ENCODE measurements at places on chromosomes 3 and 15.

DNA sequence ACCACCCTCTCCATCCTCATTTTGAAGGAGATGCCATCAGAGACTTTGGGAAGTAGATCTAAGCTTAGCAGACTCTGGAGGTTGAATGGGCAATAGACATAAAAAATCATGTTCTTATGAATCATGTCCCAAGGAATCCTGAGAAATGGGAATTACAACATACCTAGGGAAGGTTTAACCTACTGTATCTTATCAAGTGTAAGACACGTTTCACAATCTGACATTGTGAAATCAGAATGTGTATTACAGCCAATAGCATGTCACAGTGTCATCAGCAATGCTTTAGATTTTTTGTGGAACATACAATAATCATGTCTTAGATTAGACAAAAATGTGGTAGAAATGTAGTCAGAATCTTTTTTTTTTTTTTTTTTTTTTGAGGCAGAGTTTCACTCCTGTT lies 332.4 kb upstream of the TLE3 start:
- peak; percentile 22 for DNase-seq

DNA sequence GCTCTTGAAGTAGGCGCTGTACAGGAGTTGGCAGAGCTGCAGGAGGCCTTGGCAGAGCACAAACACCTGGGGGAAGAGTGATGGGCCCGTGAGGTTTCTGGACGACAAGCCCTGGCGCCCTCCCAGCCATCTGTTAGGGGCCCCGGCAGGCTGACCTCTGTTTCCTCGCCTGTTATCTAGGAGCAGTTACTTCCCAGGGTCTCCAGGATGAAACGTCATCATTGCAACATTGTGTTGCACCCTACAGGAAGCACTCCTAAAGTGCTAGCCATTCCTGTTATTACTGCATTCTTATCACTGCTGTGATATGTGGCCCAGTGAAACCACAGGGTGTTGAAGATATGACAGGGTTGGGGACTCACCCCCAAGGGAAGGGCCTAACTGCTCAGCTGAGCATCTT lies 50.2 kb downstream of the SLCO2A1 start:
- no peak for DNase-seq

DNA sequence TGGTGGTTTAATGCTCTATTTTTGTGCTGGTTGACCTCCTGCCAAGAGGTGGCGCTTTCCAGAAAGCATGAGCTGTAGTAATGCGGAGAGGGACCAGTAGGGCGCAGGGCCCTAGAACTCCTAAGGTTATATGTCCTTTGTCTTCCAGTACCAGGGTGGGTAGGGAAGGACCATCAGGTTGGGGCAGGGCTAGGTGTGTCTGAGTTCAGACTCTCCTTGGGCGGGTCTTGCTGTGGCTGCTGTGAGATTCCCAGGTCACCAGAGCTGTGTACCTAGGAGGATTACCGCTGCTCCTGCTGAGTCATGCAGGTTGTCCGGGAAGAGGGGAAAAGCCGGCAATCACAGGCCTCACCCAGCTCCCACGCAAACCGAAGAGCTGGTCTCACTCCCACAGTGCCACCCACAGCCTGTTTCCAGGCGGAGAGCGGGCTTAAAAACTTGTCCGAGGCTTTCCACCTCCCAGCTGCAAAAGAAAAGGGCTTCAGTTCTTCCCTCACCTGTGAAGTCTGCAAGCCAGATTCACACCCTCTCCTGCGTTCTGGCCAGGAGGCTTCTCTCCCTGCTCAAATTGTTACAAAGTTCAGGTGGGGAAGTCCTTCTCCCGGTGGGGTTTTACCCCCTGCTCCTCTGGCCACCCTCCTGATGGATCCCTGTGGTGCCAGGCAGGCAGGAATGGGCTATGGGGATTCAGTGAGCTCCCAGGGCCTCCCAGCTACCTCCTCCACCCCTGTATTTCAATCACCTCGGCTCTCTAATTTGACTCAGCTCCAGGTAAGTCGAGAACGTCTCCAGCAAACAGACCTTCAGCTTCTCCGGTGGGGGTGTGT lies 37.7 kb upstream of the BCHE start:
- DNase-seq: no peak

GRCh38 chr3:70919091-70919490 lies 606.7 kb upstream of the MDFIC2 start:
- DNase-seq: no peak

DNA sequence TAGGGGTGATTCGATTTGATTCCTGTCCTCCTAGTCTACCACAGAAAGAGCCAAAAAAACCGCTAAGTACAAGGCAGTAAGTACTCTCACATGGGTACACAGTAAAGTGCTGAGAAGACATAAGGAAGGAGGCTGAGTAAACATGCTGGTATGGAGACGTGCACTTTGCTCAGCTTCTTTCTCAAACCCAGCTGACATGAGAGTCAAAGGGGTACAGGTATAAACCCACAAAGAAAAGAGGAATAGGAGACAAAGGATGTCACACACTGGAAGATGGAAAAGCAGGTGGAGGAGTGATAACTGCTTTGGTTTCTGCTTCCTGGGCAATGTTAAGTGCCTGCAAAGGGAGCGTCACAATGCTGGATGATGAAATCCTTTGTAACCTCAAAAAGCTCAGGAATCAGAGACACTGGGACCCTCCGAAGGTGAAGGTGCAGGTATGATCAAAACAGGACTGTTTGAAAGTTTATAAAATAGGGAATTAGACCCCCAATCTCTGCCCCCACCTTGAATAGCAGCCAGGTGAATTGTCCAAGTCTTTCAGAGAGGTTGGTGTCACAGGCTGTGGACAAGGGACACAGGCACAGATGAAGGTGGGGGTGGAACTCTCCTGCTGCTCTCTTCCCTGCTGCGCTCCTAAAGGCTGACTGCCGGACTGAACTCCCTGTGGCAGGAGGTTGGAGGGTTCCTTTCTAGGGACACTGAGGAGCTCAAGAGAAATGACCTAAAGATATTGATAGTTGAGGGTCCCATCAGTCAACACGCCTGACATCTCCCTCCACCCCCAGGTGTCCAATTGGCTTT lies 101.8 kb downstream of the RAB11A start:
- DNase-seq: no peak

GRCh38 chr3:182989566-182989965 lies 9.2 kb upstream of the DCUN1D1 start:
- DNase-seq: no peak

DNA sequence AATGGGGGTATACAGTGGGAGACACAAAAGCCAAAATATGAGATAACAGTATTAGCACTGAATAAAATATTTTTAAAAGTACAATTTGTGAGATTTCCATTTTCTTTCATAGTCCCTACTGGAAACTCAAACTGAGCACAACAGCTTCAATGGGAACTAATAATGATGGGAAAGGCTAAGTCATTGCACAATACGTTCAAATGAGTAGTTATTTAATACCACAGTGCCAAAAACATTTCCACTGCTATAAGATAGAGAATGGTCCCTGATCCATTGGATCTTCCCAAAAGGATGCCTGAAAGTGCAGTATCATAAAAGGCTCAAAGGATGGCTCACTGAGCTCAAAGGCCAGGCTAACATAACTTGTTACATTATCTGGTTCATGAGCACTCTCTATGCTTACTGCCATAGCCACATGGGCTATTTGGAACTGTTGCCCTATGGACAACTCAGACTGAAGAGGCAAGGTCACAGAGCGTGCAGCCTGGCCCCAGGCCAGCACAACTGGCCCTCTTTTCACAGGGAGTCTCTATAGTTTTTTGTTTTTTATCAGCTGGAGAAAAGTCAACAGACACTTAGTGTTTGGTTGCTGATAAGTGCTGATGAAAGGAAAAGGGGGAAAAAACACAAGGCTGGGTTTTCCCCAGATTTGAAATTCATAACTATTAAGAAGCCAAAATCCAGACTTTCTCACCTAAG lies 54.1 kb upstream of the PPIB start:
- DNase-seq: no peak

DNA sequence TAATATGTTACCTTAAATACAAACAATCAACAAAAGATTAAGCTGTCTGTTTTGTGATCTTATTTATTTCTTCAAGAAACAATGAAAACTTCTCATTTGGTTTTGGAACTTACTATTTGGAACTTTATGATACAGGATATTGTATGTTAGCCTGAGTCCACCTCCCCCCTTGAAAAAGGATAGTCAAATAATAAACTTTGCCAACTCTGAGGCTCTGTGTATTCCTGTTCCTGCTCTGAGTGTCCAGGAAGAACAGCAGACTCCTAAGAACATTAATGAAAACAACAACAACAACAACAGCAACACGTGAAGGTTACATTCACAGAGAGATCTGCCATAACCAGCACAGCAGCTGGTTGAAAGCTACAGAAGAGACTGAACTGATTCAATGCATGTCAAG lies 108.1 kb upstream of the AADACL2 start:
- DNase-seq: no peak

DNA sequence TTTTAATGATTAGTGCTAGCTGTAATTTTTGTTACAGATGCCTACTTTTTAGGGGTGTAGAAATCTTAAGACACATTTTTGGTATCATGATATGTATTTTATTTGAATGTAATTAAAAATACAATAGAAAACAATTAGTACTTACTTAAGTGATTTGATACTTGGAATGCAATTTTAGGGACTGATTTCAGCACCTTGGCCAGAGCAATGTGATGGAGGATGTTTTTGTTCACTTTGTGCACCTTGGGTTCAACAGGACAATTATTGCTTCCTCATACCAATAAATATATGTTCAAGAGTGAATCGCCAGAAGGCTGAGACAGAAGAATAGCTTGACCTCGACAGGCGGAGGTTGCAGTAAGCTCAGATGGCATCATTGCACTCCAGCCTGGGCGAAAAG lies 22.3 kb downstream of the GMNC start:
- DNase-seq: no peak

DNA sequence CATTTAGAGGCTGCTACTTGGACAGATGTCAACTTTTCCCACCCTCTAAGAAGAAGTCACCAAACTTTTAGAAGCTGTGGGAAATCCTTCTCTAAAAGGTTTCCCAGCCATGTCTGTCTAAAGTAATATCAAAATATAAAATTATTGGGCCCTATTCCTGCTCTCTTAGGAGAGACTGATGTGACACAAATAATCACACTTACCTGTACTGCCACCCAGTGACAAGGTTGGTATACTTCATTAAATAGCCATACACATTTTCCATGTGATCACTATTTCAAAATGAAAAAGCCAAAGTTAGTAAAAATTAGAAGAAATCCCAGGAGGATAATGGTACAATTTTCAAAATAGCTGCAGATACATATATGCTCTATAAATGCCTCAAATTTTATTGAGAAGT lies 12.6 kb downstream of the OSBPL11 start:
- DNase-seq: no peak

- DNase-seq: no peak
Observed at GRCh38 chr3:139574026-139574947, 34.7 kb upstream of the RBP1 start.

DNA sequence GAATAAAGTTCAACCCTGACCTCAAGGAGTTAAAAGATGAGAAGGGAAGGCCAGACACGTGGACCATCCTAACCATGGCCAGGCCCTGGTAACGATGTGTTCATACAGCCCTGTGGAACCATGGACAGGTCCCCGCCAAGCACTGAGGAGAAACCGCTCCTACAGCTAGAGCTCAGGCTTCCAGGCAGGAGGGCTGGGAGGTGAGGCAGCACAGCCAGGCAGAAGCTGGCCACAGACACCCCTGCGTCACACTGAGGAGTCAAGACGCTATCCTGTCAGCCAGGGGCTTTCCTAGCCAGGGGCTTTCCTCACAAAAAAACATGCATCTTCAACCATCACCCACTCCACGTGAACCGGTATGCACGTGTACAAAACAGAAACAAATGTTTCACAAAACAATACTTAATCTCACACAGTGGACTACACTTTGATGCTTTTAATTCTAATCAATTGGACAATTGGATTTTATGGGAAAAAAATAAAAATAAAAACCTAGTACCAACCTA lies 73.2 kb downstream of the TBC1D2B start:
- DNase-seq: no peak

DNA sequence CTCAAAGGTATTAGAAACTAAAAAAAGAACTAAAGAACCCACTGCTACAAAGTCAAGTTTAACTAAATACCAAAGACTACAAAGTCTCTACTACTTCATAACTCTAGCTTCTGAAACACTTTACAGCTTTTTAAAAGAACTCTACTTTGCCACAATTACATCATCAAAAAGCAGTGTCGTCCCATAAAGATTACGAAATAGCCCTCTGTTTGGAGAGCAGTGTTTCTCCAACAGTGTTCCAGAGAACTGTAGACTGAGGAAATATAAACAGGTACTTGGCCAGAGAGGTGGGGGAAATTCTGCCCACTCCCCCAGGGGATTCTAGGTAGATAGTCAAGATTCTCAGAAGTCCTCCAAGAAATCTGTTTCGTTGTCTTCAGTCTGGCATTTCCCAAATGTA lies 225.6 kb downstream of the PDZRN3 start:
- no peak for DNase-seq

DNA sequence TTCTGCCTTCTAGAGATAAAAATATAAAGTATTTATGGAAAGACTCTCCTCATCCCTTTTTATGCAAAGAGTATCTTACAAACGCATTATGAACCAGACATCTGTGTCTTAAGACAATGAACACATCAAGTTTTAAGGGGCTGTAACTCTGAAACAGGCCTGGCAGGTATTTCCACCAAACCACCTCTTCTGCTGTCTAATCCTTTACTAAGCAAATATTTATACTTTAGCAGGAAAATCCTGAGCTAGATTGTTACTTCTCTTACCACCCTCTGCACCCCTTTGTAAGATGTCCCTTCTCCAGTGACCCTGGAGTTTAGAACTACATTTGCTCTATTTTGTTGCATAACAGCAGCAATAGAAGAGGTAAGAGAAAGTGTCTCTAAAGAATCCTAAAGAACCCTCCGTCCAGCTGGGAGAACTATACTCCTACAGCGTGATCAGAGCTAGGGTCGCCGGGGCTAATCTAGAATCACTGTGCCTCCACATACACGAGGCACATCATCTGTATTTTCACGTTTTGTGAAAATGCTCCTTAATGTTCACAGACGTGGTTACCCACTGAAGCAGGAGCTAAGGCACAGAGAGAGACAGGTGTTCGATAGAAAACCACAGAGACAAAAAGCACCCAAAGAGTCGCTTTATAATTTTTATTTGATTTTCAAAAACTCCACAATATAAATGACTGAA lies 129.6 kb downstream of the FOXP1 start:
- DNase-seq: no peak

GRCh38 chr3:21273259-21274025 lies 477.6 kb downstream of the ZNF385D start:
- DNase-seq: no peak

DNA sequence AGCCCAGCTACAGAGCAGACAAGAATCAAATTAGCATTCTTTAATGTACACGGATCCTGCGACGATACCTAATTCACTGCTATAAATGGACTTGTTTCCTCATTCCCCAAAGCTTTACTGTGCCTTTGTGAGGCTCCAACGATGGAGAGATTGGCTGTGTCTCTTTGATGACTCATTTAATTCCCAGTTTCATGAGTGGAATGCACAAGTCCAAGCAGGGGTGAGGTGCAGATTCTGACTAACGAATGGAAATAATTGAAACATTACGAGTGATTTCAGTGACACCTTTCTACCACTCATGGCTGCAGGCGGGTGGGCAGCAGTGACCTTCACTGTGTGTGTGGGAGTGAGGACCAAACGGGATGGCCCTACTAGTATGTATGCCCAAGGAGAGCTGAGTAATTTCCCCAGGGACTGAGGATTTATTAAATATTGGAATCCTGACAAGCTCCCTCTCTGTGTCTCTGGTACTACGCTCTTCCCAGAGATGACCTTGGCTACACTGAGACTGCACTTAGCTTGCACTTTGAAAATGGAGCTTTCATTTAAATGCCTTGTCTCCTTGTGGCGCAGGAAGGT lies 156.7 kb downstream of the CACNA2D3 start:
- no peak for DNase-seq
